Vagina (tissue), 2 donors: ENCODE measurements at places on chromosomes 4 and X.
A peak's percentile ranks its signal among the peaks of the same experiment; 100 is the strongest.

GRCh38 chr4:81449015-81449414 lies 22.7 kb downstream of the RASGEF1B start:
- H3K36me3 ChIP-seq, result peaks cover 7% of the 10 kb centered on the region
- DNase-seq, result no peak
- no peaks in the 10 kb centered on the region for H3K27me3 ChIP-seq

DNA sequence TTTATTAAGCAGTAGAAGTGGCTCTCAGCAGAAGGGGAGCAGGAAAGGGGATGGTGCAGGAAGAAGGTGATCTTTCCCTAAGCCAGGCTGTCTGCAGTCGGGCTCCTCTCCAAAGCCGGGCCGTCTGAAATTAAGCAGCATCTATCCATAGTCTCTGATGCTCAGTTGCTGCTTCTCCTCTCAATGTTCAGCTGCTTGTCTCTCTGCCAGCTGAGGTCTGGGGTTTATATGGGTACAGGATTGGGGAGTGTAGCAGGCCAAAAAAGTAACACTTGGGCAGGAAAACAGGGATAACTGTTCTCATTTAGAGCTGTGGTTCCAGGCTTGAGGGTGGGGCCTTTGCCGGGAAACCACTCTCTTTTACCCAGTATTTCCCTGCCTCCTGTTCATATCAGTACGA lies 39.2 kb upstream of the CCKAR start:
- no peaks in the 10 kb centered on the region for H3K27me3 ChIP-seq
- no peaks in the 10 kb centered on the region for H3K36me3 ChIP-seq
- DNase-seq, result no peak

GRCh38 chr4:36392024-36392423 lies 110.6 kb downstream of the DTHD1 start:
- H3K4me3 ChIP-seq, result no peak overlapping the region
- no peaks in the 10 kb centered on the region for H3K36me3 ChIP-seq
- H3K4me1 ChIP-seq, result no peaks in the 10 kb centered on the region
- H3K27ac ChIP-seq, result no peak overlapping the region
- DNase-seq, result no peak

DNA sequence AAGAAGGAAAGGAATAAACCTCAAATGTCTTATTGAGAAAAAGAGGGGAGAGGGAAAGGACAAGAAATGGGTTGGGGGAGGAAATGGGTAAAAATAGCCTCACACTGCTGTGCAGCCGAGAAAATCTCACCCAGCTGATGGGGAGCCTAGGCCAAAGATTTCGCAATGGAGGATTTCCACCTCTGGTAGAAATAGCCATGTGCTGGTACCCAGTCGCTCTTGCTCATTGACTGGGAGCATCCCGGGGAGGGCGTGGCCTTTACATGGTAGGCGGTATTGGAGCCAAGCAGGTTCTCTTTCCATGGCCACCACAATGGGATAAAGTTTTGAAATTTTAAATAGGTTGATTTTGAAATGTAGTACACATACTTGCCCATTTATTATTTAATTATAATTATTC lies 255.1 kb upstream of the LDB2 start:
- H3K27me3 ChIP-seq, result no peaks in the 10 kb centered on the region
- H3K4me1 ChIP-seq, result no peaks in the 10 kb centered on the region
- H3K4me3 ChIP-seq, result no peak overlapping the region
- DNase-seq, result no peak

DNA sequence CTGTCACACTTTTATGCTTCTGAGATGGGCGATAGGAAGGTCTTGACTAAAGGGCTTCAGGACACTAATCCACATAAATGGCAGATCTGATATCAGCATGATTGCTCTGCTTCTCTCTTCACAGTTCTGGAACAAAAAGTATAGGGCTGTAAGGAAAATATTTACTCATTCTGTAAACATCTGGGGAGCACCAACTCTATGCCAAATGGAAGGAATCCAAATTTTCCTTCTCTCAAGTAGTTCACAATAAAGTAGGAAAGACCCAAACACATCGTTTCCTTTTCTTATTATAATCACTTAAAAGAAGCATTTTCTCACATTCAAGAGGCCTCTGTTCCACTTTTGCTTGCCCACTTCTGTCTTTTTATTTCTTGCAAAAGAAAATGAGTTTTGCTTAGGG lies 45.9 kb upstream of the F9 start:
- no peak overlapping the region for H3K4me3 ChIP-seq
- H3K27me3 ChIP-seq, result no peaks in the 10 kb centered on the region
- no peak overlapping the region for H3K27ac ChIP-seq
- no peaks in the 10 kb centered on the region for H3K4me1 ChIP-seq

DNA sequence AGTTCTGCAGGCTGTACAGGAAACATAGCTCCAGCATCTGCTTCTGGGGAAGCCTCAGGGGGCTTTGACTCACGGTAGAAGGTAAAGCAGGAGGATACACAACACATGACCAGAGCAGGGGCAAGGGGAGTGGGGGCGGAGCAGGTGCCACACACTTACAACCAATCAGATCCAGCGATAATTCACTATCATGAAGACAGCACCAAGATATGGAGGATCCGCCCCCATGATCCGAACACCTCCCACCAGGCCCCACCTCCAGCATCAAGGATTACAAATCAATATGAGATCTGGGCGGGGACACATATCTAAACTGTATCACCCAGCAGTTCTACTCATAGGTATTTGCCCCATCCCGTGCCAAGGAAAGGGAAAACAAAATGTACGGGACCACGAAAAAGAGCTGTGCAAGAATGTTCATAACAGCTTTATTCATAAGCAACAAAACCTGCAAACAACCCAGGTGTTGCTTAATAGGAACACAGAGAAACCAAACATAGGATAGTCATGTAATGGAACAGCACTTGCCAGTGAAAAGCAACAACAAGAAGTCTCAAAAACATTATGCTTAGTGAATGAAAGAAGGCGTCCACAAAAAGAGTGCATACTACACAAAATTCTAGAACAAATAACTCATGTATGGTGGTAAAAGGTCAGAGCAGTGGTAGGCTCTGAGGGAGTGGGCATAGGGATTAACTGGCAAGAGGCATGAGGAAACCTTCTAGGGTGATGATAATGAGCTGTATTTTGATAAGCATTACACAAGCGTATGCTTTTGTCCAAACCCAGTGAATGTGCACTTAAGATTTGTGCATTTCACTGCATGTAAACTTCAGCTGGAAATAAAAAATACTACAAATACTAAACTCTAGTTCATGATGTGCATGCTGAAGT lies 130.9 kb upstream of the FAM9B start:
- H3K27me3 ChIP-seq, result no peaks in the 10 kb centered on the region
- no peak overlapping the region for H3K4me3 ChIP-seq

GRCh38 chr4:124526769-124527168 lies 185.8 kb downstream of the ANKRD50 start:
- H3K36me3 ChIP-seq, result no peaks in the 10 kb centered on the region
- H3K4me3 ChIP-seq, result no peak overlapping the region
- no peaks in the 10 kb centered on the region for H3K27me3 ChIP-seq

GRCh38 chr4:186739802-186740434 lies 16.3 kb upstream of the FAT1 start:
- H3K27ac ChIP-seq, result no peak overlapping the region
- H3K4me3 ChIP-seq, result no peak overlapping the region
- no peaks in the 10 kb centered on the region for H3K27me3 ChIP-seq
- DNase-seq, result no peak

DNA sequence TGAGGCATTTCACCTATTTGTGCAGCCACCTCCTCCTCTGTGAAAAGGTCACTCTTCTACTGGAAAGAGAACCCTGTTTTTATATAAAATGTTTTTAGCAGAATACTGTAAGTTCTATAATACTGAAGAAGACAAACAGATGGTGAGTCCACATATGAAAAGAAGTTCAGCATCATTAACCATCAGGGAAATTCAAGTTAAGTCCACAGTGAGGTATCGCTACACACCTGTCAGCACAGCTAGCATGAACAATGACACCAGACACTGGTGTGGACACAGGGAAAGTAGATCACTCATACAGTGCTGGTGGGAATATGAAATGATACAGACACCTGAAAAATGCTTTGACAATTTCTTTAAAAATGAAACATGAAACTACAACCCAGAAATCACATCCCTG lies 133.0 kb downstream of the MAD2L1 start:
- no peaks in the 10 kb centered on the region for H3K27me3 ChIP-seq
- H3K27ac ChIP-seq, result no peak overlapping the region
- no peak for DNase-seq
- H3K4me1 ChIP-seq, result peaks cover 7% of the 10 kb centered on the region
- H3K36me3 ChIP-seq, result no peaks in the 10 kb centered on the region
- no peak overlapping the region for H3K4me3 ChIP-seq

DNA sequence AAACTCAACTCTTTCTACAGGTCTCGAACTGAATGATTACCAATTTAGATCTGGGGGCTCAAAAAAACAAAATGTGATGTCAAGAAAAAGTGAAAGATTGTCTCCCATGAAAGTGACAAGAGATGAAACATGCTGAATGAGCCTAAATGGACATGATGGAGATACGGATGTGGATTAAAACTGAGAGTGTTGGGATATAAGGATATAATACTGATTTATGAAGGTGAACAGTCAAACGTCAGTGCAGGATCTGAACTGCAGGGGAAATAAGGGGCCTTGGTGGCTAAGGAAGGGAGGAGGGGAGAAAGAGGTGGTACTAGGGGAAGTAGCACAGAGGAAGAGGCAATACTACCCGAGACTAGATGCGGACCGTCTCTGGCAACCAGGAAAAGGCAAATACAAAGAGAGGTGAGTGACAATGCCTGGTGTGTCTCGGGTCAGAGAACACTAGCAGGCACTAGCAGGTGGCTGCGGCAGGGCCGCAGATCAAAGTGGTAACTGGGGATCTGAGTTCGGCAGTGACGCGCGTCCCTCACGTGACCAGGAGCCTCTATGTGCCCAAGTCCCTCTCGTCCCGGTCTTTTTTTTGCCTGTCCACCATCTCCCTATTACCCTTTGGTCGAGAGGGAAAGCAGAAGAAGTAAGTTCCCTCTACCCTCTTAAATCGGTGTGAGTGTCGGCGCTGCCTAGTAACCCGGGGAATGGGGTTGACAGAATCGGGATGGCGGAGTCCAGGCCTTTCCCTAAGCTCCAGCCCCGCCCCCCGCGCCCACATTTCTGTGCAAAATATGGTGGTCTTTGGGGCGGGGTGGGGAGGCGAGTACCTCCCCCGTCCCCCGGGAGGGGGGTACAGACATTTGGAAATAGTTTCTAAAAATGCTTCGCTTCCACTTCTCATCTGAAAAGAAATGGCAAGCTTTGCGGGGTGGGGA lies at the start of gene TCEAL1:
TSS of gene TCEAL1 (plus strand) at position 590 of the 932 bp plus-strand sequence. CDS start 942 bp downstream, outside the sequence.
- H3K4me3 ChIP-seq, result peak within 1 kb of the TSS; percentile 69
- H3K4me1 ChIP-seq, result peaks cover 12% of the 10 kb centered on the region
- peak within 1 kb of the TSS; percentile 98 for H3K27ac ChIP-seq

- H3K27ac ChIP-seq, result no peak overlapping the region
- H3K27me3 ChIP-seq, result no peaks in the 10 kb centered on the region
These were observed 12.8 kb downstream of the SLC6A14 start for GRCh38 chrX:116449156-116449555.

GRCh38 chrX:44705817-44706551 lies 137.8 kb upstream of the DUSP21 start:
- no peak for DNase-seq
- H3K27me3 ChIP-seq, result no peaks in the 10 kb centered on the region
- H3K36me3 ChIP-seq, result no peaks in the 10 kb centered on the region
- H3K4me3 ChIP-seq, result no peak overlapping the region
- H3K27ac ChIP-seq, result no peak overlapping the region
- H3K4me1 ChIP-seq, result no peaks in the 10 kb centered on the region

GRCh38 chrX:5324546-5324945 lies 904.1 kb downstream of the NLGN4X start:
- no peak overlapping the region for H3K27ac ChIP-seq
- H3K4me1 ChIP-seq, result no peaks in the 10 kb centered on the region
- no peaks in the 10 kb centered on the region for H3K27me3 ChIP-seq
- no peak for DNase-seq

- no peaks in the 10 kb centered on the region for H3K4me1 ChIP-seq
- H3K4me3 ChIP-seq, result no peak overlapping the region
- H3K36me3 ChIP-seq, result no peaks in the 10 kb centered on the region
- no peaks in the 10 kb centered on the region for H3K27me3 ChIP-seq
- no peak overlapping the region for H3K27ac ChIP-seq
- no peak for DNase-seq
These were observed 103.5 kb downstream of the WWC2 start for GRCh38 chr4:183202523-183202922.

GRCh38 chr4:3783693-3784306 lies 17.6 kb downstream of the ADRA2C start:
- H3K36me3 ChIP-seq, result no peaks in the 10 kb centered on the region
- peaks cover 10% of the 10 kb centered on the region for H3K4me1 ChIP-seq
- no peak overlapping the region for H3K27ac ChIP-seq
- no peak for DNase-seq
- no peak overlapping the region for H3K4me3 ChIP-seq

GRCh38 chr4:41406113-41406516 lies 131.8 kb upstream of the LIMCH1 start:
- no peaks in the 10 kb centered on the region for H3K27me3 ChIP-seq
- no peaks in the 10 kb centered on the region for H3K4me1 ChIP-seq
- no peaks in the 10 kb centered on the region for H3K36me3 ChIP-seq
- H3K4me3 ChIP-seq, result no peak overlapping the region

- no peaks in the 10 kb centered on the region for H3K27me3 ChIP-seq
- H3K27ac ChIP-seq, result no peak overlapping the region
- H3K4me1 ChIP-seq, result no peaks in the 10 kb centered on the region
- no peak for DNase-seq
- no peak overlapping the region for H3K4me3 ChIP-seq
These were observed 440.0 kb upstream of the PCDH10 start for GRCh38 chr4:132709056-132709455.

DNA sequence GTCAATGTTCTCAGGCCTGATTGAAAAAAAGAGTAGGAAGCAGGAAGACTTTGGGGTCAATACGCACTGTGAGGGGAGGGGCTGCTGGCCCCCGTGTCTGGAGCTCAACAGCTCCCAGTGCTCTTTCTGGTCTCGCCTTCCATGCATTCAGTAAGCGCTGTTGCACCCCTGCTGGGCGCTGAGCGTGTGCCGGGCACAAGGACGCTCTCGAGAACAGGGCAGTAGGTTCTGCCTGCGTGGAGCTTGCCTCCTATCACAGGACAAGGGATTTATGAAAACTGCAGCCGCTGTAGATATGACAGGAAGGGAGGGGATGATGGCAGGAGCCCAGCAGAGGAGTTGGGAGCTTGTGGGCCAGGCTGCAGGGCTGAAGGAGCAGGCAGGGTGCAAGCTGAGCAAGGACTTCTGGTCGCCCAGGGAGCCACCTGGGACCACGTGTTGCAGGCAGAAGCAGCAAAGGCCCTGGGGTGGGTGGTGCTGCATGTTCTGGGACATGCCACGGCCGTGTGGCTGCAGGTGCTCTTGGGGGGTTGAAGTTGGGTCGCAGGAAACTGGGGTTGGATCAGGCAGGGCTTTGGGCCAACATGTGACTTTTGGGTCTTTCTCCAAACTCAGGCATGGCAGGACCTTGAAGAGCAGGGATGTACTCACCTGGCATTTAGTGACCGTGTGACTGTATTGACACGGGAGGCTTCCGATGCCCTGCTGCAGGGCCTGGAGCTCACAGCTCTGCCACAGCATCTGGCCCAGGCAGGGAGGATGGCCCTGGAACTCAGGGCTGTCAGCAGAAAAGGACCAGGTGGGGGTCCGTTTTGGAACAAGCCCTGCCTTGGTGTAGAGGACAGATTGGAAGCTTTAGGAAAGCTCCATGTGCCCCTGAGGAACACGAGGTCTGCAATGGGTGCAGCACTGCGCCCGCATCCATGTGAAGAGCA lies 97.9 kb downstream of the CPZ start:
- H3K4me3 ChIP-seq, result no peak overlapping the region
- no peak overlapping the region for H3K27ac ChIP-seq
- no peaks in the 10 kb centered on the region for H3K36me3 ChIP-seq
- no peak for DNase-seq
